ENCODE measurements at places on chromosomes 12 and 14.

DNA sequence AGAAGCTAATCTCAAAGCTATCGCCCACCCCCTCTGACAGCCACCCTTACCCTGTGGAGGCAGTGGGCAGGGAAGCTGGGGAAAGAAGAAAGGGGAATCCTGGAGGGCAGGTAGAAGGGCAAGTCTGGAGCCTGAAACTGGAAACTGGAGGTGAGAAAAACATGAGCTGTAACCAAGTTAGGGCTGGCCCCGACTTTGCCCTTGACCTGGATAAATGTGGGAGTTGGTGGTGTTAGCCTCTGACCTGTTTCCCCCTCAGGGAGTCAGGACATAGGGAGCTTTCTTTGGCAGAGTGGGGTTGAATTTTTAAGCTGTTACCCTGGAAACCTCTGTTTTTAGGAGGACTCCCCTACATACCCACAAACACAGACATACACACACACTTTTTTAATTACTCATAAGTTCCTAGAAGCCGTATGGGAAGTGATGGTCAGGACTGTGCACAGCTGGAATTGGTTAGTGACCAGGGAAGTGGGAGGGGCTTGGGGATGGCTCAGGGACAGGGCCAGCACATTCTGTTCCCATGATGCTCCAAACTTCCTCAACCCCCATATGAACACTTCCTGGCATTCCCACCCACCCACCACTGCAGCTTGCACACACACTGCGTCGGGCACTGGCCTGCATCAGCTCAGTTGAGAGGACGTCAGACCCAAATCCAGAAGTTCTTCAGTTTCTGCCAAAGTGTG lies 5.0 kb upstream of the MMP19 start:
- no peak for DNase-seq

DNA sequence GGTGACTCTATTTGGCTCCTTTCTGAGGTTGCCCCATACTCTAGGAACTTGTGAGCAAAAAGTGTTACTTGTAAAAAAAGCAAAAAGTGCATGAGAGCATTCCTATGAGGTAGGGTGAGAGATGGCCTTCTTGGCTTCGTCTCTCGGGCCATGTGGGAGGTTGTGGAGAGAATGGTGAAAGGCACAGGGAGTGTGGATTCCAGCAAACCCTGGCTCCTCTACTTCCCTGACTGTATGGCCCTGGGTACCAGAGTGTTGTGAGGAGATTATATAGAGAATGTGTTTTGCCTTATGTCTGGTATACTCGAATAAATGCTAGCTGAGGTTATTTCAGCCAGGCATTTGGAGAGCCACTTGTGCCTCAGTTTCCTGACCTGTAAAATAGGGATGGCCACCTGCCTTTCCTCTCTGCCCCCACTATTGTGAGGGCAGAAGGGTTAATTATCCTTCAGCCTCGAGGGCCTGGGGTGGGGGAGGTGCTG lies 11.0 kb downstream of the PLEKHG3 start:
- DNase-seq, result no peak

GRCh38 chr12:29164477-29165393 lies 15.7 kb downstream of the FAR2 start:
- no peak for DNase-seq

DNA sequence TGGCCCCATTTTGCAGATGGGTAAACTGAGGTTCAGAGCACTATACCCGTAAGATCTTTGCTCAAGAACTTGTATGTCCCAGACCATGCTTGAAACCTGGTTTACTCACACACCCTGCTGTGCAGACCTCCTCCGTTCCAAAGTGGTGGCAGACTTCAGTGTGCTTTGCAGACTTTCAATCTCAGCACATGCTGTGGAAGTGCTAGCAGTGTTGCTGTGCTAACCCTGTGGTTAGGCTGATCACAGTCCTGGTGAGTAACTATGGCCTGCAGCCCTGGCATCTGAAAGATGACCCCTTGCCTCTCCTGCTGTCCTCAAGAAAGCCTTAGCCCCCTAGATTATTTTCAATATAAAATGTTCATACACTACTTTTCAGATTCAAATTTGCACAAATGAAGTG lies 450.6 kb downstream of the DPF3 start:
- DNase-seq, result no peak

DNA sequence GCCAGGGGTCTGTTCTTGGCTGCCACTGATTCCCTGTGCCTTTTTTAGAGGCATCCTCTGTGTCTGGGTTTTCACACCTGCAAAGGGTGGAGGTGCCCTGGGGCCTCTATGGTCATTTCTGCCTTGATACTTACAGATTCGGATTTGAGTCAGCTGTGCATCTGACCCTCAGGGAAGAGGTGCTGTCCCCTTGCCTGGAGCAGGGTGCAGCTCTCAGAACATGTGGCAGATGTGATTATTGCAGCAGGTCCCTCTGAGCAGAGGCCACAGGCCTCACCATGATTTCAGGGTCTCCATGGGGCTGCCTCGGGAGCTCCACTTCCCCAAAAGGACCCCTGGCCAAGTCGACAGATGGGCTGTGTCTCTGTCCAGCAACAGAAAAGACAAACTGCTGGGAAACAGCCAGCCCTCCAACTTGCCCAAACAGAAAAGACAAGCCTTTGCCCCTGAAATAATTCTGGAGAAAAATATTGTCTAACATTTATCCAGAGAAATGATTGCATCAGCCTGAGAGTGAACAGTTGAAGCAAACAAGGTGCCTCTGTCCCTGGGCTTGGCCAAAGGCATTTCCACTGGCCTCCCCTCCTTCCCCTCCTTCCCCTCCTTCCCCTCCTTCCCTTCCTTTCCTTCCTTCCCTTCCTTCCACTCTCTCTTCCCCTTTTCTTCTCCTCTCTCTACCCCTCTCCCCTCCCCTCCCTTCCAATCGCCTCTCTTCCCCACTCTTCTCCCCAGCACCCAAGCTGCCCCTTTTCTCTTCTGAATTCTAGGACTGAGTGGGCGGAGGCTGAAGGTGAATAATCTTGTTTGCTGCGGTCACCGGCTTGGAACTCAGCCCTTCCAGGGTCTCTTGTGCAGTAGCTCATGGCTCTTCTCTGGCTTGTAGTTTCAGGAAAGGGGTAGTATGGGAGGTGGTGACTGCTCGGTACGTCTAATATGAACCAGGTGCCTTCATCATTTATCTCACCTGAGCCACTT lies 676 bp downstream of the SERPINA3 start:
- DNase-seq, result no peak

- no peak for DNase-seq
Measured at GRCh38 chr12:120181991-120182631, 12.4 kb downstream of the GCN1 start.

GRCh38 chr14:104852280-104852663 lies 12.8 kb upstream of the CEP170B start:
- DNase-seq, result no peak

DNA sequence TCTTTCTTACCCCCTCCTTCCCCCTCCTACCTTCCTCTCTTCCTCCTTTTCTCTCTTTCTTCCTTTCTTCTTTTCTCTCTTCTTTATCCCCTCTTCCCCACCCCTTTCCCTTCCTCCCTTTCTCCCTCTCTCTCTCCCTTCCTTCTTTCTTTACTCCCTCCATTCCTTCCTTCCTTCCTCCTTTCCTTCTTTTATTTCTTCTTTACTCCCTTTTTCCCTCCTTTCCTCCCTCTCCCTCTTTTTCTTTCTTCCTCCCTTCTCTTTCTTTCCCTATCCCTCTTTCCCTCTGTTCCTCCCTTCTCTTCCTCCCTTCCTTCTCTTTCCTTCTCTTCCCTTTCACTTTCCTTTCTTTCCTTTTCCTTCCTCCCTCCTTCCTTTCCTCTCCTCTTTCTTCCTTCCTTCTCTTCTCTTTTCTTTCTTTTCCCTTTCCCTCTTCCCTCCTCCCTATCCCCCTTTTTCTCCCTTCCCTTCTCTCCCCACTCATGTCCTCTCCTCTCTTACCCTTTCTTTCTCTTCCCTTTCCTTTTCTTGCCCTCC lies 302.3 kb upstream of the TBX3 start:
- no peak for DNase-seq

DNA sequence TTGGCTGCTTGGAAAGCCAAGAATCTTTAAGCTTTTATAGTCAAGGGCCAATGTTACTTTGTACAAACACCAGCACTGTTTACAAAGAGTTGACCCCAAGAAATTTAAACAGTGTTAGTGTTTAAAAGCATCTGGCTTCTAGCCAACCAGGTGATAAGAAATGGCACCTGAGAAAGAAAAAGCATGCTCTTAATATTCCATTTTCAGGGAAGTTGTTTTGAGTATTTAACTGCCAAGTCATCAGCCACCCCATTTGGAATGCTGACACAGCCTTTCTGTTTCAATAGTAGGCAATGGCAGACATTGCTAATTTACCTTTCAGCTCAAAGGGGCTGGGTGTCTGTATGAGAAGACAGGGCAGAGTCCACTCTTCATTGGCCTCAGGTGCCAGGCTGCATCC lies 3.7 kb upstream of the SLC35F4 start:
- DNase-seq, result no peak

- DNase-seq, result no peak
Measured at GRCh38 chr12:98048326-98048725, 467.1 kb upstream of the TMPO start.

GRCh38 chr14:31566456-31566855 lies 5.3 kb downstream of the NUBPL start:
- DNase-seq, result no peak

- DNase-seq, result no peak
Measured at GRCh38 chr12:128627659-128628058, 196.1 kb downstream of the SLC15A4 start.

DNA sequence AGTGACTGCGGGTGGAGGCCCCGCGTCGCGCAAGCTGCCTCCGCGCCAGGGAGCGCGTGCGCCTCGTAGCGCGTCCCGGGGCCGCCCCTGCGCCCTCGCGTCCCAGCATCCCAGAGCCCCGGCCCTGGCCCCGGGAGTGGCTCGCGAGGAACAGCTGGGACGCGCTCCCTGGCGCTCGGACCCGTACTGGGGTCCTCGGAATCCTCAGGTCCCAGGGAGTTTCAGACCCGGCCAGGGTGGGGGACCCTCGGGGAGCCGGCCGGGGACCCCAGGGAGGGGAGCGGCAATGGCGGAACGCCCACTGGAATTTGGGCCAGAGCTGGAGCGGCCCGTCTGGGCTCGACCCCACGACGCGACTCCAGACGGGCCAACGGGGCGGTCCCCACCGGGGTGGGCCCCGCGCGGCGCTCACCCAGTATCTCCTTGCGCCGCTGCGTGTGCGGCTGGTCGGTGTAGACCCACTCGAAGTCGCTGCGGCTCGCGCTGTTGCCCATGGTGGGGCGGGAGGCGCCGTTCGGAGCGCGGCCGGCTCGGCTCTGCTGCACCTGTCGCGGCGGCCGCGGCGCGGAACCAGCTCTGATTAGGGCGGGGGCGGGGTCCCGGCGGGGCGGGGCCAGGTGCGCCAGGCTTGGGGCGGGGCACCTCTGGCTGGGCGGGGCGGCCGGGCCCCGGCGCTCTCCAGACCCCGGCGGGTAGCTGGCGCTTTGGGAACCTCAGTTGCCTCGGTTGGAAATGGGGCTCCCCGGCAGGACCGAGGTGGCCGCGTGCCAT lies at the start of gene DEGS2:
Gene DEGS2 (minus strand): TSS at position 552 of the 771 bp plus-strand sequence. CDS start 58 bp downstream, at position 494.
- no peak for DNase-seq

DNA sequence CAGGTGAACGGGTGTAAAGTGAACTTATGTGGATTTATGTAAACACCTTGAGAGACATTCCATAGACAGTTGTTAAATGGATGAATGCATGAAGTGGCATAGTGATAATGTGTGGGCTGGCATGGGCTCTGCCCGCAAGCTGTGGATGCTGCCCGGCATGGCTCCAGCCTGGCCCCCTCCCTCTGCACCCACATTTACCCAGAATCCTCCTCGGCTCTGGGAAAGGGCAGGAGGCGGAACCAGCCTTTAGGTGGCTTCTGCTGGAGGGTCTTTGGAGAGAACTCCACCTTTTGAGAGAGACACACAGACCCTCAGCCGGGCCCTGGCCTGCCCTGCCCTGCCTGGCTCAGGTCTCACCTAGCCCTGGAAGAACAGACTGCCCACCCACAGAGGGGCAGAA lies 18.7 kb downstream of the RASAL1 start:
- DNase-seq, result no peak

Data from Panc1 (cell line).